ENCODE measurements at places on chromosomes 5 and 9.

- DNase-seq: no peak
Observed at GRCh38 chr9:122941582-122942234, 888 bp downstream of the RABGAP1 start.

DNA sequence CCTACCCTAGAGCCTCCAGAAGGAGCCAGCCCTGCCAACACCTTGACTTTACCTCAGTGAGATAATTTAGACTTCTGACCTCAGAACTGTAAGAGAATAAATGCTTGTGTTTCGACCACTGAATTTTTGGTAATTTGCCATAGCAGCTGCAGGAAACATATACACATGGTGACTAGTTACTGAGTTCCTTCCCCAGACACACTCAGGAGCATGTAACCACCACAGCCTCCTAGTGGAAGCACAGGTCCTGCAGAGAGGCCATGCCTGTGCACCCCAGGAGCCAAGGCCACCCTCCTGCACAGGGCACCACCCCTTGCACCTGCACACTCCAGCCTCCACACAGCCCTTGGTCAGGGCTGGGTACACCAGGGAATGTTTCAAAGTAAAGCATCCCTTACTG lies 7.6 kb upstream of the CAMSAP1 start:
- no peak for DNase-seq

- DNase-seq: no peak
Observed at GRCh38 chr5:138985683-138986082, 110.5 kb upstream of the LRRTM2 start.

DNA sequence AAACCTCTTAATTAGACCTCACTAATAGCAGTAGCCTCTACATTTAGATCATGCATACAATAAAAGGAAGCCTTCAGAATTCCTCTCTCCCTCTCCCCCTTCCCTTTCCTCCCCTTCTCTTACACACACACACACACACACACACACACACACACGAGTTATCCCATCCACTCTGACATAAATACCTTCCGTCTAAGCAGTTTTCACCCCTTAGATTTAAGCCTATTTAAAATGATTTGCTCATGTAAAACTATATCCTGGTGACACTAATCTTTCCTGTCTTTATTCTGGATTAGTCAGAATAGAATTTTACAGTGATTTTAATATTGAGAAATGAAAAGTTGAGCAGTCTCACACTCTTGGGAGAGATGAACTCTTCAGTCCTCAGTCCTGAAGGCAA lies 35.0 kb downstream of the PRELID2 start:
- no peak for DNase-seq

- DNase-seq: no peak
Observed at GRCh38 chr9:111131211-111131610, 92.9 kb upstream of the LPAR1 start.

DNA sequence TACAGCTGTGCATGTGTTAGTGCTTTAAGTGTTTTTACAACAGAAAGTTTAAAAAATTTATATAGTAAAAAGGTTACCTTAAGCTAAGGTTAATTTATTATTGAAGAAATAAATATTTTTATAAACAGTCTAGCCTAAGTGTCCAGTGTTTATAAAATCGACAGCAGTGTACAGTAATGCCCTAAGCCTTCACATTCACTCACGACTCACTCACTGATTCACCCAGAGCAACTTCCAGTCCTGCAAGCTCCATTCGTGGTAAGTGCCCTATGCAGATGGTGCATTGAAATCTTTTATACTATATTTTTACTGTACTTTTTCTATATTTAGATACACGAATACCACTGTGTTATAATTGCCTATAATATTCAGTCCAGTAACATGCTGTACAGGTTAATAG lies 159.1 kb downstream of the ROR2 start:
- DNase-seq: no peak

All from activated CD4-positive, alpha-beta T cell treated with anti-CD3 and anti-CD28 coated beads, Interleukin-2, amount 50 U/mL, for 16 hours (primary cell).